ENCODE measurements at places on chromosomes 6 and 20.

GRCh38 chr6:3233904-3234303 lies 6.5 kb upstream of the TUBB2B start:
- DNase-seq, result peak; percentile 37

DNA sequence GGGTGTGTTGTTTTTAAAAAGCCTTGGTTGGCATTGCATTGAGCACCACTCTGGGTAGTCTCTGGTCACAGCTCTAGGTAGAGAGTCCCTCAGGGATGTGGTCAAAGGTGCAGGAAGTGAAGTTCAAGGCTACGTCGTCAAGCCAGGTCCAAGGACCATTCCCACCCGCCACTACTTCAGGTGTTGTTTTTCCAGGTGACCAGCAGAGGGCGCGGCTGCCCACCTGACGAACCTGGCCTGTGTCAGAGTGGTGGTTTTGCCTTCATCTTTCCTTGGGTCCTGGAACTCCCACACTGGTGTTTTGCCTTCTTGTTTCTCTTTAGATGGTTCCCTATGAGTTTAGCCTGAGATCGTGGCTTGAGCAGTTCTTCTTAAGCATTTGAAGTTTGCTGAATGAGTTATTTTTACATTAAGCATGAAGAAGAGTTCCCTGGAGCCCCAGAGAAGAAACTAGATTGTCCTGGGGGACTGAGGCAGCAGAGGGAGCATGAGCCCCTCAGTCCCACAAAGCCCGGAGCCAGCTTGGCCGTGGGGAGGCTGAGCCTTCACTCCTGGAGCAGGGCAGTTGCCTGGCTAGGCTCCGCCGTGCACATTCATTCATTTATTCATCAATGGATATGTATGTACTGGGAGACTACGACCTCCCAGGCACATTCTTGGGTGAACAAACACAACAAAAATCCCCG lies 5.6 kb upstream of the PHACTR3 start:
- peak; percentile 54 for DNase-seq

DNA sequence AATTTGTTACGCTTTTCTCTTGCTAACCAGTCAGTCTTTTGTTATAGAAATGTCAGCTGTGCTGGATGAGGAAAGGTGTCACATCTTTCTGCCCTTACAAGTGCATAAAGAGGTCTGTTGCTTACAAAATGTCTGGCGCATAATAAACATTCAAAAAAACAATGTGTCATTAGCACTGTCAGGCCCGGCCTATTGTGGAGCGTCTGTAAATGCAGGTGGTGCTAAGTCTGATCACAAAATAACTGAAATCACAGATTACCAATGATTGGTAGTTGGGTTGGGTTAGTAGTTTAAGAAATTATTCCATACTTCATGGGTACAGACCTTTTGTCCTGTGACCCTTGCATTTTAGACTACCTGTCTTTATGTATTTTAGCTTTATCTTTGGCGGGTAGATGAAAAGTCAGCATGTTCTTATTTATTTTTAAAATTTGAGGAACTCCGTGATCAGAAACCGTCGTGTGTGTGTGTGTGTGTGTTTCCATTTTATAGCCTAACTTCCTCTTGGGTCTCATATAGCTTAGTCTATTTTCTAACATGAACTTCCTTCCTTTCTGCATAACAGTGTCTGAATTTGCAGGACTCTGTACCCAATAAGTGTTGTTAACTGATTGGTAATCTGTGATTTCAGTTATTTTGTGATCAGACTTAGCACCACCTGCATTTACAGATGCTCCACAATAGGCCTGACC lies 88.1 kb upstream of the IFNGR1 start:
- no peak for DNase-seq

GRCh38 chr6:2266031-2266795 lies 20.8 kb upstream of the GMDS start:
- DNase-seq, result no peak

GRCh38 chr6:11622156-11622555 lies 84.6 kb downstream of the TMEM170B start:
- DNase-seq, result no peak

GRCh38 chr6:17292600-17293133 lies 11.5 kb downstream of the RBM24 start:
- DNase-seq, result no peak

DNA sequence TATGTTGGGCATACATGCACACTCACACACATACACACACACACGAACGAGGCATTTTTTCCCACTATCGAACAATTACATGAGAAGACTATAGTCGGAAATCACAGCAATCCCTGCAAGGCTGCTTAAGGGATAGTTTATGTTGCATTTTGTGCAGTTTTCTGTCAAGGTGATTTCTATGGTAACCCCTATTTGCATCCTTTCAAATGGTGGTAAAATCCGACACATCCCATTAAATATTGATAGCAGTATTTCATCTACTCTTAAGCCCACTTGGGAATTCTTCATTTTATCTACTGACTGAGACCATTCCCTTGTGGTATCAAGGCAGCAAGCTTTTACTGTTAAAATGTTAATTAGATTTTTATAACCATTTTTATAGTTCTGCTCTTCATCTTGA lies 457.8 kb downstream of the HACE1 start:
- DNase-seq, result no peak

Measured in NCI-H1417 (cell line).